GM18507 (cell line): ENCODE measurements at places on chromosomes 16 and 17.
A peak's percentile ranks its signal among the peaks of the same experiment; 100 is the strongest.

DNA sequence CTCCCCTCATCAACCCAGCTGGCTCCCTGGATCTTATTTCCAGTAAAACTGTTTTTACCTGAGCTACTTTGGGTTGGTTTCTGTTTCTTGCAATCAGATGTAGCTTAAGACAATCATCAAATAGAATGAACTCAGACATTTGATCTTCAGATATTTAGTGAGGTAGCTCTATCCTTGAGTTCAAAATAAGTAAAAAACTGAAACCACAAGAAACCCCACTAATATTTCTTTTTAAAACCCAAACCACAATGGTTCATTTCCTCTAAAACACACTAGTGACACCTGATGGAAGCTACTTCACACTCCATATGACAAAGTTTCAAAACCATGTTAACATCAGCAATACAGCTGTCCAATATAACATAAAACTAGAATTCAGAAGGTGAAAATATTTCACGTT lies 37.8 kb downstream of the CACNG1 start:
- peak; percentile 17 for DNase-seq

DNA sequence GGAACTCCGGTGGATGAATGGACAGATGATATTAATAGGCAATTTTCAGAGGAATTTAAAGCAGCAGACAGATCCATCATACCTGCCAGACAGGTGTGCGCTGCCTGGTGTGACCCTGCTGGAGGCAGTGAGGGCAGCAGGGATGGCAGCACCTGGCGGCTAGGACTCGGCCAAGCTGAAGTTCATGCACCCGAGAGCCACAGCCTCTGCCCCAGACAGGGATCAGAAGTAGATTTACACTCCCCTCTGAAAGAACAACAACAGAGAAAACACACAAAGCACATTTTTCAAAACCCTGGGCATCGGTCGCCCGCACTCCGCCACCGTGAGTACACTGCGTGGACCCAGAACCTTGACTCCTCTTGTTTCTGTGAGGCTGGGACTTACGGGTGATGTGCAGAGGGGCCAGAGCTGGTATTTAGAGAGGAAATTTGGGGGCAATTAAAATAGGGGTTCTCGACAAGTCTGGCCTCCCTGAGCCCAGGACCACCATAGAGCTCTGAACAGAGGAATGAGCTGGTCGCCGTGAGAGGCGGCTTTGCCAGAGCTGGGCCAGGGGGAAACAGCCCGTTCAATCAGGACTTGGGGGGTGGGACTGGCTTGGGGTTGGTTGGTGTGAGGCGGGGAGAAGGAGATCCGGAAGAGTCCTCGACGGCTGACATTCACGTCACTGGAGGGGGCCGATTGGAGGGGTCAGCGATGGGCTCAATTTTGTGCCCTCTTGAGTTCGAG lies 101.0 kb downstream of the METRNL start:
- no peak for DNase-seq

- no peak for DNase-seq
Observed at GRCh38 chr16:10196999-10197398, 14.8 kb upstream of the GRIN2A start.

DNA sequence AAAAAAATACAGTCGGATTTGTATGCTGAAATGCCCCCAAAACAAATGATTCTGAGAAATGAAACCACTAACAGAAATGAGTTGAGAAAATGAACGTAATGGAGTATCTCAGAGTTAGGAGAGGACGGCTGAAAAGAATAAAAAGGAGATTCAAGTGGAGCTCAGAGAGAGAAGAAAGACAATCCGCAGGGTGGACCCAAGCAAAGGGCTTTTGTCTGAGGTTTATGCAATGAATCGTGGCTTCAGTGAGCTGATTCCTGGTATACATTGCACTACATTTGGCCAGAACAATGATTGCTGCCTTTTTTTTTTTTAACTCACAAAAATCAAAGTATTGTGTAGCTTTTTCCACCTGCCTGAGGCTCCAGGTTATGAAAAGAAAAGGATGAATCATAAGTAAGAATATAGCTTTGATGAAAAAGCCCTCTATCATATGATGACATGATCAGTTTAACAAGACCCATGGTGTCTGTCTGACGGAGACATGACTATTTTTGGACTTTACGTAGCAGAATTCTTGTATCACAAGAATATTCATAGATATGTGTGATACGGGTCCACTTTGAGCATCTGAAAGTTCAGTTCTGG lies 4.4 kb upstream of the MED9 start:
- DNase-seq: no peak

- no peak for DNase-seq
Observed at GRCh38 chr16:50736448-50736847, 5.4 kb upstream of the CYLD start.

DNA sequence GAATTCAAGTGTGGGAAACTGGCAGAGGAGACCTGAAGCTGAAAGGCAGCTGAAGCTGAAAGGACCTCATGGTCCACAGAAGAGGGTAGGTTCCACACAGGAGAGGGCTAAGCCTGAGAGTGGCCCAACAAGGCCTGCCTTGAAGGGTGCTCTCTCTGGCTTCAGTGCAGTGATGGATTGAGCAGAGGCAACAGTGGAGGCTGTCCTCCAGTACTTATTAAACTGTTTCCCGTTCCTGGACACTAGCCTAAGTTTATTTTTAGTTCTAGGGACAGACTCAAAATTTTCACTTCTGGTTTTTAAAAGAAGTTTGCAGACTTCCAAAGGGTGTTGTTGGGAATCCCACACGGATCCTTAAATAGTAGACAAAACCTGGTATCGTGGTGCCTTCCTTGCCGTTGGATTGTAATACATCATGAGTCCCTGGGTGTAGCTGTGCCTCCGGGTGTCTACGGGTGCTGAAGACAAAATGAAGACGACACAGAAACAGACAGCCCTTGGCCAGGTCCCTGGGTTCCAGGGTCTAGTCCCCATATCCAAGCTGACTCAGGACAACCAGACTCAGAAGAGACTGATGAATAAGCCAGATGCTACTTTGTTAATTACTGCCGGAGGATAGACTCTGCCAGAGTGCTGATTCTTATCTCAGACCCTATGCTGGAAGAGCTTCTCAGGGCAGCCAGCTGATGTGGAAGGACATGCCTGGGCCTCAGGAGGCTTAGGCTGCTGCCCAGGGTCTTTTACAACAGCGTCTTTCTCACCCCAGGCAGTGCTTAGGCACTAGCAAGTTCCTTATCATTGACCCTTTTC lies 7.1 kb upstream of the CMTM4 start:
- no peak for DNase-seq

DNA sequence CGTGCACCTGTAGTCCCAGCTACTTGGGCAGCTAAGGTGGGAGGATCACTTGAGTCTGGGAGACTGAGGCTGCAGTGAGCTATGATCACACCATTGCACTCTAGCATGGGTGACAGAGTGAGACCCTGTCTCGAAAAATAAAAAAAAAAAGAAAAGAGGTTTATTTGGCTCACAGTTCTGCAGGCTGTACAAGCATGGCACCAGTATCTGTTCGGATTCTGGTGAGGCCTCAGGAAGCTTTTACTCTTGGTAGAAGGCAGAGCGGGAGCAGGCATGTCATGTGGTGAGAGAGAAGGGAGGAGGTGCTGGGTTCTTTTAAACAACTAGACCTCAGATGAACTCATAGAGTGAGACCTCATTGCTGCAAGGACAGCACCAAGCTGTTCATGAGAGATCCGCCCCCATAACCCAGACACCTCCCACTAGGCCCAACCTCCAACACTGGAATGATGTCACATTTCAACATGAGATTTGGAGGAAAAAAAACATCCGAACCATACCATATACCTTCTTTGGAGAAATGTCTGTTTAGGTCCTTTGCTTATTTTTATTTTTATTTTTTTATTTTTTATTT lies 10.3 kb upstream of the RMI2 start:
- DNase-seq: no peak

- no peak for DNase-seq
Observed at GRCh38 chr16:11392041-11392581, 46.9 kb downstream of the RMI2 start.

DNA sequence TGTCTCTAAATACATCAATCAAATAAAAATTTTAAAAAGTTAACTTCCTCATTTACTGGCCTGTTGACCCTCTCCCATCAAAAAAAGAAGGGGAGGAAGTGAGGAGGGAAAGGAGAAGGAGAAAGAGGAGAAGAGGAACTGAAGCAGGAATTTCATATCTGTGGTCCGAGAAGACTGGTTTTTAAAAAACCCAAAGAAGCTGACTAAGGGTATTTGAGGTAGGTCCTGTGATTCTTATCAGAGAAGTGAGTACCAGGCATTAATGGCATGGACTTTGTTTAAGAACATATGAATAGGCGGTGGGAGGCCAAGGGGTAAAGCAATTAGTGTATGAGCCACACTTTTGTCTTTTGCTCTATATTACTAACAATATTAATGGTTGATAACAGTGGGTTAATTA lies 2.0 kb downstream of the SLC46A1 start:
- DNase-seq: no peak

- DNase-seq: no peak
Observed at GRCh38 chr16:63922560-63922959, 1199.3 kb downstream of the CDH11 start.

DNA sequence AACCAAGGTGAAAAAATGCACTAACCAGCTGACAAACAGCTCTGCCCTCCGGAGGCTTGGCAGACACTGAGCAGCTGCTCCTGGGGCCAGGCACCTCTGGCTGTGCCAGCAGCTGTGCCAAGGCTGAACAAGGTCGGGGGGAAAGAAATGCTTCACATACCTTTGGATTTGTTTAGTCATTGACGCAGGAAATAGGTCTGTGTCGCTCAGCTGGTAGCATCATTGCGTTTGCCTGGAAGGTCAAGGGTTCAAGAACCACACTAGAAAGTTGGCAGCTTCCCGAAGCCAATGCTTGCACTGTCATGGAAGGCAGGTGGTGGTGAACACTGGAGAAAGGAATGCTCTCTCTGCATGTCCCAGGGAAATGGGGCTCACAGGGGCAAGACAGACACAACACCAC lies 63.5 kb downstream of the PCTP start:
- no peak for DNase-seq

DNA sequence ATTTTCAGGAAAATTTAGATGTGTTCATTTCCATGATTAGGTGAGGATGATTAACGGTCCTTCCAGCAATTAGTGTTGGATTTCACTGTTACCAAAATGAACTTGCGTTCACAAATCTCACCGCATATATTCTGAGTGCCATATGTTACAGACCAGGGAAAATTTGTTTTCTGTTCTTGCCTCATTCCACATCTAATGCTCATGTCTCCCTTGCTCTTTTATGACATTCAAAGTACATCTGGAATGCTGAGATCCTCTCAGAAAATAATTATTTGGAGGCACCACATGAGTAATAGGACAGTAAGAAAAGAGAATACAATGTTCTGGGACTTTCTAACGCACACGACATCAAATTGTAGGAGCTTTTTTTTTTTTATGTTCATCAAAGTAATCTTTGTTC lies 406.5 kb downstream of the SHISA9 start:
- no peak for DNase-seq

DNA sequence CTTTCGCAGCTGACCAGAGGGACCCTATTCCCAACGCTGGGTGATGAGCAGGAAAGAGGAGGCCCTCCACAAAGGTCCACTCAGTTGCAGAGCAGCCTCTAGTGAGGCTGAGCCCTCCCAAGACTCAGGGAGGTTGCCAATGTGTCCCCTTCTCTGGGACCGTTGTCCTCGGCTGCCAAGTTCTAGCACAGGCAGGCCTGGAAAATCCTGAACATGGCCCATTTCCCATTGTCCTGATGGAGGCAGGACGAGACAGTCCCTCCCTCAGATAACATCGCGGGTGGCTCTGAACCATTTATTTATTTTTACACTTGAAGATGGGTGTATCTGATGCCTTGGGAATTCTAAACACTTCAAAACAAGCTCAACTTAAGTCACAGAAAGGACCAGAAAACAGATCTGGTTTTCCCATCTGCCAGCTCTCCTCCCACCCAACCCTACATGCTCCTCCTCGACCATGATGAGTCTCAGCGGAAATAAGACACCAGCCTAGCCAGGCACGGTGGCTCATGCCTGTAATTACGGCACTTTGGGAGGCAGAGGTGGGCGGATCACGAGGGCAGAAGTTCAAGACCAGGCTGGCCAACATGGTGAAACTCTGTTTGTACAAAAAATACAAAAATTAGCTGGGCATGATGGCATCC lies 12.8 kb downstream of the CDIP1 start:
- no peak for DNase-seq

DNA sequence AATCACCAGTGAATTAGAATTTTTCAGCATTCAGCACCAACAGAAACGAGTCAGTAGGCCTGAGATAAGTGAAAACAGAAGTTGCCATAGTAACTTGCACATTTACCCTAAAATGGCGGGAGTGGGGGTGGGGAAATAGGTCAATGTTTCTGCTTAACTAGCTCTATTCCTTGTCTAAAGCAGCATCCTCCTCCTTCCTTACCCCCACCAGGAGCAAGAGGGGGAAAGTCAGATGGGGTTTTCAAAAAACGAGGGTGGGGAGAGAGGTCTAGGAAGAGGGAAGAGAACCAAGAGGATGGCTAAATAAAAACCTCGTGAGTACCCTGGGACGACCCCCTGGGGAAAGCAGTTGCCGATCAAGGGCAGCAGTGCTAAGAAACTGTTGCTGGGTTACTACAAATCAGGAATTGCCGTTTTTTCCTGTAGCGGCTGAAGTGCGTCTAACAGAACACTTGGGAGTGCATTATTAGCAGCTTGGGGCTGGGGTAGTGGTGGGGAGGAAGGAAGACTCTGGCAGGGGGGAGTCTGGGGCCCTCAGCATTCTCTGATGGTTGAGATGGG lies 34.4 kb upstream of the MNT start:
- DNase-seq: no peak

DNA sequence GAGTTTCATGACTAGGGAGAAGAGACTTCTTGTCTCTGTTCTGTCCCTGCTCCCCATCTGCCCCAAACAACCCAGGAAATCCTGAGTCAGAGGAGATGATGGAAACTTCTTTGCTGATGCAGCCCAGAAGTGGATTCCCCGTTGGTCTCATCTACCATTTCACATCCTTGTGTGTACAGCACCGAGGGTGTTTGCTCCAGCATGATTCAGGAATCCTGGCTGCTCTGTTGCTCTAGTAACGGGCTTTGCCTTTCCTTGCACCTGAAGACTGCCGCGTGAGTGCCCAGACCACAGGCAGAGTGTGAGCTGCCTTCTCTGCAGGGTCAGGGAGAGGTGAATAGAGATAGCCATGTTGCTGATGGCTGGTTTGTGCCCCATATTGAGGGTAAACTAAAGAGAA lies 408.4 kb downstream of the CPPED1 start:
- no peak for DNase-seq

GRCh38 chr17:57869617-57870282 lies 19.9 kb upstream of the MRPS23 start:
- DNase-seq: no peak

- DNase-seq: no peak
Observed at GRCh38 chr17:61468263-61468907, 16.2 kb downstream of the TBX4 start.

- no peak for DNase-seq
Observed at GRCh38 chr17:15475631-15476354, 8.4 kb upstream of the CDRT4 start.
